ENCODE measurements at places on chromosomes 7 and 10.

DNA sequence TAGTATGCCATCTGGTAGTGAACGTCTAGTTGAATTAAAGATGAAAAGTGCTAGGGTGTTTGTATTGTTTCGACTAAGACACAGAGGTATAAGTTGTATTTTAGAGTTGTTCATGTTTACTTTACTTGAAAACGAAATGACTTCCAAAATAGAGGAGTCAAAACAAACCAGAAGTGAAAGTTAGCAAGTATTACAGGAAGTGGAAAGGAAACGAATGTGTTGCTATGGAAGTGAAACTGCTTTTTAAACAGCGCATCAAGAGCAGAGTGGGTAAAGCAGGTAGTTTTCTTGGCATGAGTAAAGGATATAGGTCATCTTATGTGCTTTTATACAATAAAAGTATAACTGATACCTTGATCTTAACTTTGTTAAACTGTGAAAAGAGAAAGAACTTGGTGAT lies 20.0 kb upstream of the GALNTL5 start:
- DNase-seq = no peak

- DNase-seq = no peak
Observed at GRCh38 chr10:119298810-119299209, 91.4 kb downstream of the GRK5 start.

DNA sequence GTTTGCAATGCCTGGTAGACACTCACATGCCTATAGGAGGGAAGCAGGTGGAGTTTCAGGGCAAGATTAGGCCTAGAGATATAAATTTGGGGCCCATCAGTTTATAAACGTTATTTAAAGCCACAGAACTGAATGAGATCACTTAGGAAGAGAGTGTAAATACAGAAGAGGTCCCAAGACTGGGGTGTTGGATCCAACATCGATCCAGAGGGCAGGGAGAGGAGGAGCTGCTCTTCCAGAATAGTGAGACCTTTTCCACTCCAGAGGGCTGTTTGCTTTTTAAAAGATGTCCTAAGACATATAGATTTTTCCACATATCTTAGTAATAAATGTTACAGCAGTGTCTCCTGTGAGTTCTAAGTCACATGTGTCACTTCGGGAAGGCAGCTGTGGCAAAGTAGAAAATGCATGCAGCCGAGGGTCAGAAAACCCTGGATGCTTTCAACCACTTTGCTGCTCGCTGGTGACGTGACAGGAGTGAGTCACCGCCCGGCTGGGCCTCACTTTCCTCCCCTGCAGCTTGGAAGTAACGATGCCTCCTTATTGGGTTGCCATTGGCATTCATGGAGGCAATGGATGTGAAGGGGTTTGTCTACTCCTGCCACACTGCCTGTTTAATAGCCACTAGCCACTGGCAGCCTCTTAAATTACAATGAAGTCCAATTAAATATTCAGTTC lies 95.4 kb downstream of the TRIL start:
- DNase-seq = no peak

DNA sequence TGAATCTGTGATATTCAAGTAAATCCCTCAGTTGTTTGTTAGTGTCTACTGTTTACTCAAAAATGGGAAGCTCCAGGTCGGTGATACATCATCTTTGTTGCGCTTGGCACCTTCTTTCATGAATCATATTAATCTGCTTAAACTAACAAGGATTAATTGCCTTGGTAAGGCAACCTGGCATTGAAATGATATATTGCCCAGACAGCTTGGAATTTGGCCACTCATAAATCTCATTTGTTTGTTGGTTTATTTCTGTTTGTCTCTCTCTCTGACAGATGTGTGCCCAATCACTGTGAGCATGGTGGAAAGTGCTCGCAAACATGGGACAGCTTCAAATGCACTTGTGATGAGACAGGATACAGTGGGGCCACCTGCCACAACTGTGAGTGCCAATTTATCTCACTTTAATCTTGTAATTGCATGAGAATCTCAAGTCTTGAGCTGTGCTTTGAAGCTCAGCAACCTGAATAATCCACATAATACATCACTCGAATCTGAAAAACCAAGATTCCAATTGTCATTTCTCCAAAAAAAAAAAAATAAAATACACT lies 1104.8 kb upstream of the C7orf33 start:
- DNase-seq = no peak

DNA sequence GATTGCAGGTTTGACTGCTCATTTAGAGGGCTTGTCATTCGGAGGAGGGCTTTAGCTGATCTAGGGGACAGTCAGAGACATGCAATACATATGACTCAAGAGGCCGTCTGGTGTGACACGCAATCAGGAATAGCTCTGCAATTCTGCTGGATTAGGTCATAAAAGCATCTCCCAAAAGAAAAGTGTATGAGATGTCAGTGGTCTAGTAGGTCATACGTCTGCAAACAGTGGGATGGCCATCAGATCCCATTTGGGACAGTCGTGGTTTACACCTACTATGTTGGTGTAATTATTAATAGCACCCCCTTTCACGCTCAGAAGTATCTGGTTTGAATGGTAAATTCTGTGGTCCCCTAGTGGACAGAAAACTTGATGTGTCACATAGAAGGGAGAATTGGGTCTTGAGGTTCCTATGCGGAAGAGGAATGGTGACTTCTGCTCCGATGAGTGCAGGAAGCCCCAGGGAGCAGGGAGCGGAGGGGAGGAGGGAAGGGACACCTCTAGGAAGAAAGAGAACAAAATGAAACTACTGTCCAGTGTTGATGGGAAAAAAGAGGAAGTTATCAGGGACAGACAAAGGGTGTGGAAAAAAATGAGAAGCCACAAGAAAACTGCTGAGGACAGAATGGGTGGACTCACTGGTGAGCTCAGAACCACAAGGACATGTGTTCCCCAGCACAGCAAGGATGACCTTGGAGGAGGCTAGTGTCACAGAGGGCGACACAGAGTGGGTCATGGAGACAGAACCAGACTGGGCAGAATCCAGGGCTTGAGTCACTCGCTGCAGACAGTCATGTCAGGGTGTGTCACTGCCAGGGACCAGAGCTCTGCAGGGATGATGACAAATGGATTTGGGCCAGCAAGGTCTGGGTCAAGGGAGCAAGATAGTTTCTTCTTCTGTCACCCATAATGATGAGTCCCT lies 59.9 kb downstream of the MAP3K8 start:
- no peak for DNase-seq

GRCh38 chr10:49615721-49616120 lies 1.9 kb downstream of the CHAT start:
- DNase-seq = no peak

DNA sequence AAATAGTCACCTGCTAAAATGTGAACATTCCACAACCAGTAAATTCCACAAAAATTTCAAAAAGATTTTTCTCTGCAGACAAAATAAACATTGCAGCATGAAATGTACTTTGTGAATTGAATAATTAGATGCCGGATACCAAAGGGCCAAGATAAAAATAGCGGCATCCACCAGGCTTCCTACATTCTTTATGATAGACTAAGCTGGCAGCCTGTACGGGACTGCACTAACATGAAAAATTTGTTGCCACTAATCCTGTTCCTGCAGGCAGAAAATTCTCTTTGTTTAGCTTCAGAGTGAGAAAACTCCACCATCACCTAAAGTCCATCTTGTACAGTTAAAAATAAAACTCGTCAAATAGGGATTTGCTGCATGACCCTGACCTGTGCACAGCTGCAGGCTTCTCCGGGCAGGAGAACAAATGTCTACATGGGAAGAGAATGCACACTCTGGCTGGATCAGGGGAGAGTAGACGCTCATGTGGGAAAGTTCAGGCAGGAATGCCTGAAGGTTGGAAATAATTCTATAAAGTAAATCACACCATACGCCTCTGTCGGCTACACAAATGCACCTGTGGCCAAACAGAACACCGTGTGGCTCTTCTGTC lies 15.6 kb upstream of the ADO start:
- DNase-seq = no peak

GRCh38 chr10:44300666-44301649 lies 83.9 kb downstream of the CXCL12 start:
- peak; percentile 91 for DNase-seq

- DNase-seq = peak; percentile 21
Observed at GRCh38 chr10:26621889-26622711, 75.4 kb upstream of the PDSS1 start.

- DNase-seq = no peak
Observed at GRCh38 chr10:75294866-75295701, 59.3 kb upstream of the COMTD1 start.

- no peak for DNase-seq
Observed at GRCh38 chr7:38506004-38506403, 125.2 kb downstream of the AMPH start.

- DNase-seq = no peak
Observed at GRCh38 chr7:128044064-128044463, 12.8 kb upstream of the LRRC4 start.

- no peak for DNase-seq
Observed at GRCh38 chr10:42476101-42476500, 162.3 kb downstream of the ZNF33B start.

DNA sequence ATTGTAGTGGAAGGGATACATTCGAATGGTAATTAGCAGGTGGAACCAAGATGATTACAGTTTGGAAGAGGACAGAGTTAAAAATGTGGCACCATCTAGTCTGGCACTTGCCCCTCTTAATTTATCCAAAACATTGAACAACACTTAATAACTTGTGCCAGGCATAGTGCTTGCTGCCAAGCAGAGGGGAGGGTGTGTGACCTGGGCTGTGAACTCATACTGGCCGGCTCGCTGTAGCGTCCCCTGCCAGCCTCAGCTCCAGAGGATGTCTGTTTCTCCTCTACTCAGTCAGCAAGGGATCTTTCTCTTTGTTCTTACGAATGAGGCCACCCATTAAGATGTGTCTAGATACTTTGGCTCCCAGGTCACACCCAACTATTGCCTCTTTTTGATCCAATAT lies 179.4 kb upstream of the INHBA start:
- DNase-seq = no peak

GRCh38 chr7:25619963-25620799 lies 391.9 kb upstream of the NPVF start:
- DNase-seq = no peak

- DNase-seq = no peak
Observed at GRCh38 chr10:86668297-86669165, at the start of gene LDB3. Gene LDB3, plus strand, starts transcription at chr10:86668511. Its CDS starts 181 bp downstream, at chr10:86668692.

- no peak for DNase-seq
Observed at GRCh38 chr10:80649183-80649582, 111.5 kb downstream of the SH2D4B start.

DNA sequence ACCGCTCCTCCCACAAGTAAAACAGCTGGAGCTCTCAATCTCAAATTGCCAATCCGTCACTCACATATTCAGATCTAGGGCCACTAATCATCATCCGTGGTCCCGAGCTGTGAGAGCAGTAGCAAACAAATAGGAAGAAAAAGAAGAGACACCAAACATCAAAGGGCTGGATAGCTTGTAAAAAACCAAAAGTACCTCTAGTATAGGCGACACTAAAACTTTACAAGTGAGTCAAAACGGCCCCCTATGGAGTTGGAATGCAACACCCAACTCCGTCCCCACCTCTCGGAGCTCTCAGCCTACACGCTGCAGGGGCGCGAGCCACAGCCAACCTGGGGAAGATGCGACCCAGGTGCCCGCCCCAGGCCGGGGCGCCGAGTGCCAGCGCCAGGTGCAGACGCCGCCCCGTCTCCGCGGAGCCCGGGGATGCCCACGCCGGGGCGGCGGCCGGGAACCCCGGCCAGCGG lies 581 bp downstream of the FAM3C start:
- DNase-seq = no peak

- DNase-seq = no peak
Observed at GRCh38 chr10:90960355-90960814, 39.5 kb upstream of the ANKRD1 start.

DNA sequence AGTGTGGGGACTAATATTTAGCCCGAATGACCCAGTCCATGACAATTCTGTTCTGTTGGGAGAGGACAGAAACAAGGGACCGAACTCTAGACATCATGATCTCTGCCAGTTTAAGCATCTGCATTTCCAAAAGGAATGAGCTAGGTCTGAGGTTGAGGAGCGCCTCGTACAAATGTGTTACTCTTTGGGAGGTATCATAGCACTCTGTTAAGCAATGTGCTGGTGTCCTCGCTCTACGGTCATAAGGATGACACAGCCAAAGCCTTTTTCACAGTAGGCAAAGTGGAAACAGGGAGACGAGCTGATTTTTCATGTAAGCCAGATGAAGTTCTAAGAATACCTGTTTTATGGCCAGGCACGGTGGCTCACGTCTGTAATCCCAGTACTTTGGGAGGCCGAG lies 15.4 kb upstream of the CCDC3 start:
- no peak for DNase-seq

DNA sequence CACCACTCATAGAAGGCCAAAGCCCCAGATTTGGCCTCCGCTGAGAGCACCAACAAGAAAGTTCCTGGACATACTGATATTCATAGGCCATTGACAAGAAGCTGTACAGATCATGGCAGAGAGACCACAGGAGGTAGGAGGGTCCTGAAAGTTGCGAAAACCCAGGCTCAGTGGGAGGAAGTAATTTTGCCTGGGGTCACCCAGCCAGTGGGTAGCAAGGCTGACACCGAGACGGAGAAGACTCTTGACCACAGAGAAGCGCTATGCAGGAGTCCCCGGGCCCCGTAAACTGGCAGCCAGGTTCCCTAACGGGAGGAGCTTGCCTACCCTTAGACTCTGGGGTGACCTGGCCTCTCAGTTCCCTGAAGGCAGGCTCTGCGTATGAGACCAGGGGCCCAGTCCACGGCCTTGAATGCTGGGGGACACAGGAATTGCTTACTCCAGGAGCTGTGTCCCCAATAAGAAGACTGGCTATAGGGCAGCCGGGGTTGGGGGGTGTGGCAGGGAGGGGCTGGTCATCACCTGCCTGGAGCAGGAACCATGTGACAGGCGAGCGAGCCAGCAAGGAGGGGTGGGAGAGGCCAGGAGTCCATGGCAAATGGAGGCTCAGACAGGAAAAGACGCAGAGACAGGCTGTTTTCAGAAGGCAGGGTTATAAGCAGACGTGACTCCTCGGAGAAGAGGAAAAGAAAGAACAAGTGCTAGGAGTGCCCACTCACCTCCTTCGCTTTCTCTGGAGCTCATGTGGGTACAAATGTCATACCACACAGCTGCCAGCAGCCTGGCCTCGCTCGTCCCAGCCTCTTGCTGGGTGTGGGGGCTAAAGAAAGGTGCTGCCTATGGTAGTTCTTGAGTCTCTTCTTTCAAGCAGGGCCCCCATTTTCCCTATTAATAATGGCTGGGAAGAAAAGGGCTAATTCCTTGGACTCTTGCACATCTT lies 24.6 kb upstream of the NPFFR1 start:
- DNase-seq = no peak

- DNase-seq = no peak
Observed at GRCh38 chr7:155962191-155962967, 150.1 kb upstream of the SHH start.

DNA sequence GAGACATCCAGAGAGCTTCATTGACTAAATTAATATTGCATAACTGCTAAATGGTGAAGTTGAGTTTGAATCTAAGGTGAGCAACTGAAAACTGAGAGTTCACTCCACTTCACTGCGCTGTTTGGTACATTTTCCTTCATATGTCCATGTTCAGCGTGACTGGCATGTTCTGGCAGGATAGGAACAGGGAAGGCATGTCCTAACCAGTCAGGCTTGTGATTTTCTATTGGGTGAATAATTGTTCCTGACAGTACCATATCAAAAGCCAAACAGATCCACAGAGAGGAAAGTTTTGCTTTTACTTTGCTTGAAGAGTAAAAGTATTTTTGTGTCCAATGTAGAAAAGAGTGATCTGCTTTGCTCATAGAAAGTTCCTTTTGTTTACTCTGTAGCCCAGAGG lies 53.2 kb downstream of the WDFY4 start:
- no peak for DNase-seq

- no peak for DNase-seq
Observed at GRCh38 chr10:92990615-92991014, 70.0 kb upstream of the CYP26C1 start.

GRCh38 chr10:111084366-111085255 lies 7.8 kb downstream of the ADRA2A start:
- DNase-seq = no peak

GRCh38 chr10:45180946-45181875 lies 134.2 kb downstream of the OR13A1 start:
- DNase-seq = no peak
